ENCODE measurements at places on chromosomes 3 and 15.

GRCh38 chr3:197573048-197573767 lies 17.4 kb upstream of the BDH1 start:
- no peak for DNase-seq

DNA sequence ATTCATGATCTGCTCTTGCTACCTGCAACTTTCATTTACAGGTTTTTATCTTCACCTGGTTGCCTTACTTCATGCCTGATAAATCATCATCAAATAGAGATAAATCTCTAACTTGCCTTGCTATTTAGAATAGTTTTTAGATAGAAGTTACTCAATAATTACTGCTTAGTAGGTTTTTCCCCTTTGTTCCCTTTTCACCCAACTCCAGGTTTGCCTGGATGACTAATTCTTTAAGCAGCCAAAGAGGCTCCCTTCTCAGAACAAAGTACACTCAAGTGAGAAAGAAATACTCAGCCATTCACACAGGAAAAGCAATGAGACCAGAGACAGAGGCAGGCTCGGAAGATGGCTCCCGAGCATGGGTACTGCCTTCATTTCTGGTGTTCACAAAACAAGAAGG lies 268.1 kb upstream of the CRBN start:
- DNase-seq: no peak

DNA sequence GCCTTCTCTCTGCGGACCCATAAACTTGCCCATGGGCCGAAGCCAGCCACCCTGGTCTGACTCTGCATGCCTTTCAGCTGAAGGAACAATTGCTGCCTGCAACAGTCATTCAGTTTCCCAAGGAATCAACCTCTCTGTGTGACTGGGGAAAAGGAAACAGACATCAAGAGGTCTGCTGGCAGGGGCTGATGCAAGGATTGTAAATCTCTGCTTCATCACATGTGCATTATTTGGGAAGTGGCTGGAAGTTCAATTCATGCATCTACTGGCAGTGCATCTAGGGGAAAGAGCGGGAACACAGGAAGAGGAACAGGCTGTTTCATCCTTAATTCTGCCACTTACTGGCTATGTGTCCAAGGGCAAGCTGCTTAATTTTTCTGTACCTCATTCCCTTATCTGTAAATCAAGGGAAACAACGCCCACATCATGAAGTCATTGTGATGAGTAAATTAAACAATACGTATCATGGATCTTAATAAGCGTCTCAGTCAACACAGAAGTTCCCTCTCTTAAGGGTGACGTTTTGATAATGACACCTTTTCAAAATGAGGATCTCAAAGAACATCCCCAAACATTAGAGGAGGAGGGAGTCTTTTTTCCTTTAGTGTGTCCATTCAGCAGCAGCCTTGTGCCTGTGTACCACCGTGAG lies 17.4 kb upstream of the ADPGK start:
- no peak for DNase-seq

DNA sequence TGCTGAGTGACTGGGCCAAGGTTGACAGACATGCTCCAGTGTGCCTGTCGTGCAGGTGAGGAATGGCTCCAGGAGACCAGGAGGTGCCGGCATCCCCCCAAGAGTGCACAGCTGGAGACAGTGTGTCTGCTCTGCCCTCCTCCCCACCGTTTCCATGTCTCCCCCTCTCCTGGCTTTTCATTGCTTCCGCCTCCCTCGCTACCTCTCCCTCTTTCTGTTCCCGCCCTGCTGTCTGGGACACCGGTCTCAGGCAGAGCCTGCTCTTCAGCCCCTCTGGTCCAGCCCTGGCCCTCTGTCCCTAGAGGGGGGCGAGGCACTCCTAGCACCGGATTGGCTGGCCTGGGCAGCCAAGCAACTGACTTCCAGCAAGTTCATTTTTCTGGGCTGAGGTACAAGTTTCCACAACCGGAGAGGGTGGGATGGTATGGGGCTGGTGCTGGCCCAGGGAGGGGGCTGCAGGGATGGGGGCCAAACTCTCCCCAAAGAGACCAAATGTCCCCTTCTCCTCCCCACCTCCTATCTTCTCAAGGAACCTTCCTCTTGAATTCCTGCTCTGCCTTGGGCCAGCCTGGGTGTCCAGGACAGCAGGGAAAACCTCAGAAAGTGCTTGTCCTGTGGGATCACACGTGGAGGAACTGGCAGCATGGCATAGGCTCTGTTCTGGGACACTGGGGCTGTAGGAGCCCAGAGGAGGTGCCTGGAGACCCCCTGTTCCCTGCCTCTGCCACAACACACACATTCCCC lies 32.6 kb downstream of the PRKCD start:
- DNase-seq: no peak

- DNase-seq: no peak
These were observed 101.8 kb downstream of the TPRA1 start for GRCh38 chr3:127488740-127489139.

- no peak for DNase-seq
These were observed 55.2 kb downstream of the PRTG start for GRCh38 chr15:55687792-55688191.
